Stimulated activated CD8-positive, alpha-beta memory T cell treated with anti-CD3 and anti-CD28 coated beads, Interleukin-7, amount 100 ng/mL, for 1 hour (primary cell): ENCODE measurements at places on chromosomes 3 and 15.

- DNase-seq = no peak
Measured at GRCh38 chr3:17730318-17730967, 12.0 kb downstream of the TBC1D5 start.

DNA sequence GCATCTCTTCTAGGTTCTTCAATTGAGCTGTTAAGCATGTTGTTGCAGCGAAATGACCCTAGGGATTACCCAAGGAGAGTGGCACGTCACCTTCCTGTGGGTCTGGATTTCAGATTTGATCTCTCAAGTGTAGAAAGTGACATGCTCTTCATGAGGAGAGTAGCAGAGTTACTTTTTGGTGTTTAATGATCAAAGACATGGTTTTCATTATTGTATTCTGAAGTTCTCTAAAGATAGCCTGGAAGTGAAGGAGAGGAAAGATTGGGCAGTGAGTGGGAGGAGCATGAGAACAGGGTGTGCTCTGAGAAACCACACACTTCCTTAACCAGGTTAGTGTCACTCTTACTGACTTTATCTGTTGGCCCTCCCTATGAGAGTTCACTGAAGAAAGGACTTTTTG, 153.6 kb downstream of the AKAP13 start:
- DNase-seq = no peak

DNA sequence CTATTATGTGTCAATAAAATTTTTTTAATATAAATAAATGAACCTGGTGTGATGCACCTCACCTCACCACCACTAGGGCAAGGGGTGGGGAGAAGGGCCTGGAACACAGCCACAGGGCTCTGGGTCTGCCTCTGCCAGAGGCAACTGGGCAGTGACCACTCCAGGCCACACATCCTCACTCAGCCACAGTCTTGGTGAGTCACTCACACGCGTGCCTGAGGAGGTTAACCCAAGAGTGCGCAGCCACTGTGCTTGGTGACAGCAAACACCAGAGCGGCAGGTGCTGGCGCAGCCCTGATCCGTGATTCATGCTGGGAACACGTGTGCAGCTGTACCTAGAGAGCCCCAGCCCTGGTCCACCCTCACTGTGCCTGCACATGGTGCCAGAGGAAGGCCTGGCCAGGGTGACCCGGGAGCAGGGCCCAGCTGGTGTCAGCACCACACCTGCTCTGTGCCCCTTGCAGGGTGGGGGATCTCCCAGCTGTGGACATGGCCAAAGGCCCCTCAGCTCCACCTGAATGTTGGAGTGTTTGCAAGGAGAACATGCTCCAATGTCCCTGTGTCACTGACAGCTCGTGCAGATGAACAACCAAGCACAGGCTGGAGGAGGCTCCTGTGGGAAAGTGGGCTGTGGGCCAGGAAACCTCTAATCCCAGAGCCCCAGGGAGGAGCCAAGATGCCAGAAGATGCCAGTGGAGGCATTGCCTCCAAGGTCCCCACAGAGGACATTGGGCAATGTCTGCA, 2.1 kb downstream of the SLC41A3 start:
- no peak for DNase-seq

DNA sequence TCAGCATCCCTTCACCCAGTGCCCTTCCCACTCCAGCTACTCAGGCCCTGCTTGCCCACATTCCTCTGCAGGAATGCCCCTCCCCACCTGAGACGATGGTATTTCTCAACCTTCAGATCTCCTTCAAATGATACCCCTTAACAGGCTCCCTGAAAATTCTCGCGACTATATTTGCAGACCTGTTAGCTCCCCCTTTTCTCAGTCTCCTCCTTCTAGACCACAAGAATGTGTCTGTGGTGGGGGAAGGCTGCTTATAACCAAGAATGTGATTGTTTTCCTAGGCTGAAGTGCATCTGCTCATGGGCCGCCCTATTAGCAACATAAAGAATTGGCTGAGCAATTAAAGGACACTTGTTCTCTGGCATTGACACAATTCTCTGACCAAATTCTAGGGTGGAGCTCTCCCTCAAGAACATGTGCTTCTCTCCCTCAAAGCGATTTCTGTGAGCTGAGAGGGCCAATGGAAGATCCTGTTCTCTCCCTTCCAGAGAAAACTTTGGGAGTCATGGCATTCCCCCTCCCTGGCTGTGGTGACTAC, 19.1 kb upstream of the LIMD1 start:
- DNase-seq = no peak

DNA sequence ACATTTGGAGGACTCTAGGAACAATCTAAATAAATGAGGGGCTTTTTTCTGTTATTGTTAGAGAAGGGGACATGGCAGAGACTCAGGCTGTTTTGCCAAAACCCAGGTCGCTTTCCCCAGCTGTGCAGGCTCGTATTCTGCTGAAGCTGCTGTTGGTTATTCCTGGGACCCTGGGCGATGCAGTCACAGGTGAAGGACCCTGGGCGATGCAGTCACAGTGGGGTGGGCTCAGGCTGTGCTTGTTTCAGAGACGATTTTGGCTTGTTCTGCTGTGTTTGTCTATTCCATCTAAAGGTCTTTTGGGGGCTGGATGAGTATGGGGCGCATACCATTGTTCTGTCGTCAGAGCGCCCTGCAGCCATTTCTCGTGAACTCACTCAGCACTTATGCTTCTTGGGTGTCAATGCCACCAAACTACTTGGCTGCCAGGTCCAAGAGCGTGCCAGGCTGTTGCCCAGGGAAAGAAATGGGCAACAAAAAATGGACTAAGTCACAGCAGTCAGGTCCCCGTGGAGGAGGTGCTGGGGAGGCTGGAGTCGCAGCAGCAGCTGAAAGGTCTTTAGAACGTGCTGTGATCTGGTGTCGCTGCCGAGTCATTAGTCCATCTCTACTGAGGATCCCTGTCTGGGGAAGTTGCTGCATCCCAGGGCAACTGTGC, 151.4 kb downstream of the CHDH start:
- no peak for DNase-seq

DNA sequence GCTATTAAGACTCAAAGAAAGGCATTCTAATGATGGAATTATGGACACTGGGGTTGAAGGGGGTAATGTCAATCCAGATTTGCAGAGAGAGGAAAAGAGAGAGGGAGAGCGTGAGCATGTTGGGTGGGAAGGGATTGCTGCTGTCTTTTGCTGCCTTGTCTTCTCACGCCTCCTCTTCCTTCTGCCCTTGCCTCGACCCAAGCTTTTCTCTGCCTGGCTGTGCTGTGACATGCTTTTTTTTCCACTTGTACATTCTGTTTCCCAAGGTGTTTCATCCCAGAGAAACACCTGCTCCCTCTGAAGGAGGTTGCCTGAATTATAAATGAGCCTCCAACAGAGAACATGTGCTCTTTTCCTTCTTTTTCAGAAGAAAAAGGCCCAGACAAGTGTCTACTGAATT, 80.3 kb downstream of the BDH1 start:
- no peak for DNase-seq

DNA sequence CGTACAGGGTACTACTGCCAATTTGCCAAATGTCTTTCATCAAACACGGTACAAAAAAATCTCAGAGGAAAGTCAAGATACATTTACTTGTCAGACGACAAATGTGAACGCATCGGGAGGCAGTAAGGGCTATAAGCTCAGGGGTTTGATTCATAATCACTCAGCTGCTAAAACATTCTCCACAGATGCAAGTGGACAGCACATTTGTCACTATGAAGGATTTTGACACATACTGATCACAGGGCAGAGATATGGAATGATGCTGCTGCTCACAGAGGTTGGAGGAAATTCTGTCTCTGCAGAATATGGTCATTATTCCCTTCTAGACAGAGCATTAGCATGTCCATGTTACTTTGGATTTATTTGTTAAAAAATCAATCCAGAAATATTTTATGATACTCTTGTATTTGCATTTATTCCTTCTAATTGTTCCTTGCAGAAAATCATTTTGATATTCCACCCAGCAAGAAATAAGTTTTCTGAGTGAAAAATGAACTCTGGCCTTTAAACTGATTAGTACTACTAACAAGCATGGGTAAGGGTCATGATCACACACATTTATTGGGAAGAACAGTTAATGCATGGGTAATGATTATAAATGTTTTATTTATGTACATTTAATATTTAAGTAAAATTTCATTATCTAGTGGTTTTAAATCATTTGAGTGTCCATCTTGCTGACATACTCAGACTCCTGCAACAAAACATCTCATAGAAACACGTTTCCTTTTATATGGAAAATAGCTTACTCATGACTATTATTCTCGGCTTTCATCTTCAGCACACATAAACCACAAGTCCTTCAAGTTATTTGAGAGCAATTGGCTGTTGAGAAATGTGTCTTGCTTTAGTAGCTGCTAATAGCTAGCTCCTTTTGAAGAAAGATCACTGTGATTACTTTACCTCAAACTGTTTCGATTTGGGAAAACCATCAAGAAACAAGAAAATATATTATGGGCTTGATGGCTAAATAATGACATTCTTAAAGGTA, 559.3 kb downstream of the MECOM start:
- no peak for DNase-seq

DNA sequence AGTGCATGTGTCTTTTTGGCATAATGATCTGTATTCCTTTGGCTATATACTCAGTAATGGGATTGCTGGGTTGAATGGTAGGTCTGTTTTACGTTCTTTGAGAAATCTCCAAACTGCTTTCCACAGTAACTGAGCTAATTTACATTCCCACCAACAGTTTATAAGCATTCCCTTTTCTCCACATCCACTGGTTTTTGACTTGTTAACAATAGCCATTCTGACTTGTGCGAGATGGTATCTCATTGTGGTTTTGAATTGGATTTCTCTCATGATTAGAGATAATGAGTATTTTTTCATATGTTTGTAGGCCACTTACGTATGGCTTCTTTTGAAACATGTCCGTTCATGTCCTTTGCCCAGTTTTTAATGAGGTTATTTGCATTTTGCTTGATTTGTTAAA, 117.7 kb downstream of the CHCHD4 start:
- no peak for DNase-seq

- DNase-seq = no peak
Measured at GRCh38 chr15:76177491-76178040, 117.8 kb downstream of the TMEM266 start.

DNA sequence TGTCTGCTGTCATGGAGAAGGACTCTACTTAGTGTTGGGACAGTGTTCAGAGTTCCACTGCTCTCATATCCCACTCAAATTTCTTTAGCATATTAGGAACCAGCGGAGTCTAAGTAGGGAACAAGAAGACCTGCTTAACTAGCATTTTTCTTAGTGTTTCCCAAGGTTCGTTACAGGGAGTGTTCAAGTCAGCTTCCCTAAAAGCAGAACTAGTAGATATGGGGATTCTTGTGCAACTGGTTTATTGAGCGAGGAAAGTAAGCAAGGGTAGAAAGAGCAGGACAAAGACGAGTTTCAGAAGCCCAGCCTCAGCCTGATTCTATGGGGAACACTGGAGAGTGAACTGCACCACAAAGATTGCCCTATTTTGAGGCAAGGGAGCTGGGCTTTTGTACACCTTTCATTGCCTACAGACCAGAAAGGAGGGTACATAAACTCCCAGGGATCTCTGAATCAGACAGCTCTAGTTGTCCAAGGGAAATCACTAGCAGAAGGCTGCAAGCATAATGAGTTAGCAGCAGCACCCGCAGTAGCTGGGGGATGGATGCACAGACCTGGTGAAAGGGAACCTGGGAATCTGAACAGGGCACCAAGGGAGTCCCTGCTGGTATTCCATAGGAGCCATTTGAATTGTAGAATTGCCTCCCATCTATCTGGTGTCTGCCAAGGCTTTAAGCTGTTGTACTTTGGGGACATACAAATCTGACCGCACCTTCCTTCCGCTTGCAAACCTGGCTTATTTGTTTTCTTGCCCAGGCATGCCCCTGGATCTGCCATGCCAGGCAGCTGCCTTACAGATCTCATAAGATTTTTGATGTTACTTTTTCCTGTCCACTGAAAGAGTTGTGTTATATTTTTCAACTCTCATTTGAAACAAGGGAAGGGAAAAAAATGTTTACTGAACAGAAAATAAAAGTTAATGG, 15.1 kb downstream of the CMTM7 start:
- no peak for DNase-seq

DNA sequence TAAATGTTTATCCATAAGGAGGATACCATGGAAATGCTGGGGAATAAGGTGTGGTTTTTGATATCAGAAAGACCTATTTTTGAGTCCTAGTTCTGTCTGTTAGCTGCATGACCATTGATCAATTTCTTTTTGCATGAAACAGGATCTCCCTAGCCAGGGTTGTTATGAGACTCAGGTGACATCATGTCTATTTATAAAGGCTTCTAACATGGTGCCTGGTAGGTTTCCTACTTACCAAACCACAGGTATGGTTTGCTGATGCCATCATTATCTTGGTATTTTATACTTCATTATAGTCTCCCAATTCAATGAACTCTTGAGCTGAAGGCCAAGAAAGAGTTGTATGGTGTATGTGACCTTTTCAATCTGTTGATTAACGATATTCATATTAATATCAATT, 144.0 kb downstream of the CLSTN2 start:
- DNase-seq = no peak

DNA sequence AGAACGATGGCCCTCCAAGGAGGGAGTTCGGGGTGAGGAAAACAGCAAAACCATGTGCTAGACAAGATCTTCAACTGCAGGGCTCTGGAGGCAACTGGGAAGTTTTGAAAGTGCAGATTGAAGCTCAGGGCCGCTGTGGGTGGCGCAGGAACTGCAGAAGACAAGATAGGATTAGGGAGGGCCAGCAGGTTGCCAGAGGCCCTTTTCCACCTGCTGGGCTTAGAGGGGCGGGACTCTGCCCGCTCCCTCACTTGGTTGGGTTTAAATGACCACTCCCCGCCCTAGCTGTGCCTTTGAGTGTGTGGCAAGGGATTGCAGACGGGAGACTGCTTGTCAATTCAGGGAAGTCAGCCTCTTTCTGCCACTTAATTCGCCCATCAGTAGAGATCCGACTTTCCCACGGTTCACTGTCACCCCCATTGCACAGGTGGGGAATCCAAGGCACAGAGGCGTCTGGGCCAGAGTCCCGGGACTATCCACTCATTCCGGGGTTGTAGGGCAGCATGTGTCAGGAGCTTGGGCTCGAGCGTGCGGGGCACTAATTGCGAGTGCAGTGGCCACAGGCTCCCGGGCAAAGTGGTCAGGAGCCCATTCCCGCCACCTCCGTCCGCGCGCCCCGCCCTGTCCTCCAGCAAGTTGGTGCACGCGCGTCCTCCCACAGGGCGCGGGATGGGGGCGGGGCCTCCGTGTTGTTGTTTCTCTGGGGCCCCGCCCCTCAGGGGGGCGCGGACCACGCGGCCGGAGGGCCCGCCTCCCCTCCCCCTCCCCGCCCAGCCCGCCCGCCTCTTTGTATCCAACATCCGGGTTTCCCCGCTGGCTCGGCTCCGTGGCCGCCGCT, at the start of gene ACVR2B:
Gene ACVR2B, plus strand, starts transcription at position 816 of the 838 bp plus-strand sequence. CDS start 433 bp downstream, outside the sequence.
- peak; percentile 25 for DNase-seq

- no peak for DNase-seq
Measured at GRCh38 chr3:137771401-137772213, 7.5 kb downstream of the SOX14 start.

DNA sequence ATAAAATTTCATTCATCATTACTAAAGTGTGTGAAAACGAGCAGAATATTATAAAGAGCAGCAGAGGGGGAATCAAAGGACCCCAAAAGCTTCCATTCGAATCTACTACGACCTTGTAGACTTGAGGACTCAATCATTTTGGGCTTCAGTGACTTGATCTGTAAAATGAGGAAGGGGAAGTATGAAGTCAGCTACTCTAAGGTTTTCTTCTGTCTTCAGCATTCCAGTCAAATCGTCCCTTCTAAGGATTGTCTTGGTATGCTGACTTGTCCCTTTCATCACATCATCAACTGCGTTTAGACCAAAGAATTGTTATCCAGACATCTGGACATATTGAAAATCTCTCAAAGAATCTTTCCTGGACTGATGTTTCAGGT, 44.8 kb downstream of the PLD1 start:
- DNase-seq = no peak

GRCh38 chr3:64974401-64974800, 286.6 kb upstream of the ADAMTS9 start:
- no peak for DNase-seq

GRCh38 chr3:42525736-42526345, 23.4 kb downstream of the VIPR1 start:
- DNase-seq = no peak
